ENCODE measurements at places on chromosomes 3 and 15.

DNA sequence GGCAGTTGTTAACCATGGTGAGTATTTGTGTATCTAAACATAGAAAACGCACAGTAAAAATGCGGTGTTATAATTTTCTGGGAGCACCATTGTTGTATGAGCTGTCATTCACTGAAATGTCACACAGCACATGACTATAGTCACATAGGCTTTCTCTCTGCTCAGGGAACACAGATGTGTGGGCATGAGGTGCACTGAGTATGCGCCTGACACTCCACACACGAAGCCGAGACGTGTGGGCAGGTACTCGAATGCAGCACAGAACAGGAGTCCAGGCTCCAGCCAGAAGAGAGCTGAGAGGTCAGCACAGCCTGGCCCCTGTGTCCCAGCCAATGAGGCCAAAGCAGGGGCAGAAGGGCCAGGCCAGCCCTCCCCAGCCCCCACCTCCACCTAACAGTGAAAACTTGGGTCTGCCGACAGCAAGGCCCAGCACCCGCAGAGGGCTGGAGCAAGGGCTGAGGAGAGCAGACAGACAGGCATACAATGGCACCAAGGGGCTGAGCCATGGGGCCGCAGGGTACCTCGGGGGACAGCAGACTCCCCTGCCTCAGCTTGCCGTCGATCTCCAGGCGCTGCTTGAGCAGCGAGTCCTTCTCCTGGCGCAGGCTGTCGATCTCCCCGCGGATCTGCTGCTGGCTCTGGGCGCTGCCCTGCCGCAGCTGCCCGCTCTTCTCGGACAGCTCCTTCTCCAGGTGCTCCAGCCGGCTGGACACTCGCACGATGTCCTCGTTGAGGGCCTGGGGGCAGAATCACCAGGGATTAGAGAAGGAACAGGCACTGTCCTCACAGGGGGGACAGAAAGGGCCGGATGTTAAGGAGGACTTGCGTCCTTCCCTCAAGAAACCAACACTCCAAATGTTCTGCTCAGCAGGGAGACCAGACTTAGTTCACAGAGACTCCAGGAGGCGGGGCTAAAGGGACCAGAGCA lies 24.0 kb downstream of the KIF7 start:
- no peak for DNase-seq

DNA sequence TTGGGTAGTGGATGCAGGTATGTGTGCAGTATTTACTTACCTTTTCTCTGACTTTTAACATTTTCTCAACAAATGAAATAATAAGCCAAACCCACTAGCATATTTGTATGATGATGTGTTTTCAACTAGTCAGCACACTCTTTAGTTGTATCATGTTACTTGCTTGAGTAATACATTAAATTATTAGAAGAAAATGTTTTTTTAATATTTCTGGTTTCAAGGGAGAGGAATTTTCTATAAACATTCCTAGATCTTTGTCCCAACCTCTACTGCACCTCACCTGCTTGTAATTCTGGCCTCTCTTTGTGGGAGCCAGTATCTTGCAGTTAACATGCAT lies 161.8 kb upstream of the CBLB start:
- no peak for DNase-seq

GRCh38 chr3:9399746-9400145 lies 2.3 kb downstream of the SETD5 start:
- DNase-seq, result peak; percentile 35

GRCh38 chr3:49554633-49555265 lies 472 bp downstream of the BSN start:
- DNase-seq, result no peak

- DNase-seq, result no peak
Measured at GRCh38 chr3:46416125-46416810, 9.2 kb downstream of the CCRL2 start.
